ENCODE measurements at places on chromosomes 5 and 9. TPM values are rescaled to one million over a fixed set of nuclear protein-coding genes. Genes with fewer than 3 reads are reported as not detected.

DNA sequence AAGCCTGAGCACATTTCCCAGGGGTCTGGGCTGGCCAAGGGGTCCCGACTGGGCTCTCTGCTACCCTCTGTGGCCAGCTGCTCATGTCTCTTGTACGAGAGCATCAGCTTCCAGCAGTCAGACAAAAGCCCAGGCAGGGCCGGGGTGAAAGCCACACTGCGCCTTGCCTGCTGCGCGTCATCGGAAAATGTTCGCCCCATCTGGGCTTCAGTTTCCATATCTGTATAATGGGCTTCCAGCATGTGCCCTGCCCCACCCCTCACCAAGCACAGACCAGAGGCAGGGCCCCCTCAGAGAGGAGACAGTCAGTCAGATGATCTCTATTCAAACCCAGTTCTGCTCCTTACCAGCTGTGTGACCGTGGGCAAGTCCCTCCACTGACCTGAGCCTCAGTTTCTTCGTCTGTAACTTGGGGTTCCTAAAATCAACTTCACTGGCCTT, 8.0 kb upstream of the GRHPR start:
- no peak overlapping the region for H3K4me3 ChIP-seq
- H3K27ac ChIP-seq = no peak overlapping the region
- no peaks in the 10 kb centered on the region for H3K36me3 ChIP-seq
- no peak for DNase-seq

DNA sequence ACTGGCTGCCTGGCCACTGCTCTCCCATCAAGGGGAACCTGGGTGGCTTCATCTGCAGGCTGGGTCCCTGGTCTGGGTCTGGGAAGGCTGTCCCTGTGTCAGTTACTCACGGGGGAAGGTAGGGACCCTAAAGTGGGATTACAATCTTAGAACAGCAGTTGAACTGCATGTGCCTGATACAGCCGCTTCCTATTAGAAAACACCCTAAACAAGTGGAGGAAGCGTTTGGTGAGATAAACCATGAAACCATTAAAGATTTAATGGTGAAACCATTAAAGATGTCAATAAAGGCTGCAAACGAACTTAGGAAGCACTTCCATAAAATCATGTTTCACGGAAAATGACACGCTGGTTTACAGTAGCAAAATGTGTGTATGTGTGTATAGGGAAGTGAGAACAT, 2.5 kb upstream of the GFI1B start:
- H3K4me1 ChIP-seq = peaks cover 14% of the 10 kb centered on the region
- H3K4me3 ChIP-seq = no peak overlapping the region
- no peaks in the 10 kb centered on the region for H3K27me3 ChIP-seq
- no peak for DNase-seq

DNA sequence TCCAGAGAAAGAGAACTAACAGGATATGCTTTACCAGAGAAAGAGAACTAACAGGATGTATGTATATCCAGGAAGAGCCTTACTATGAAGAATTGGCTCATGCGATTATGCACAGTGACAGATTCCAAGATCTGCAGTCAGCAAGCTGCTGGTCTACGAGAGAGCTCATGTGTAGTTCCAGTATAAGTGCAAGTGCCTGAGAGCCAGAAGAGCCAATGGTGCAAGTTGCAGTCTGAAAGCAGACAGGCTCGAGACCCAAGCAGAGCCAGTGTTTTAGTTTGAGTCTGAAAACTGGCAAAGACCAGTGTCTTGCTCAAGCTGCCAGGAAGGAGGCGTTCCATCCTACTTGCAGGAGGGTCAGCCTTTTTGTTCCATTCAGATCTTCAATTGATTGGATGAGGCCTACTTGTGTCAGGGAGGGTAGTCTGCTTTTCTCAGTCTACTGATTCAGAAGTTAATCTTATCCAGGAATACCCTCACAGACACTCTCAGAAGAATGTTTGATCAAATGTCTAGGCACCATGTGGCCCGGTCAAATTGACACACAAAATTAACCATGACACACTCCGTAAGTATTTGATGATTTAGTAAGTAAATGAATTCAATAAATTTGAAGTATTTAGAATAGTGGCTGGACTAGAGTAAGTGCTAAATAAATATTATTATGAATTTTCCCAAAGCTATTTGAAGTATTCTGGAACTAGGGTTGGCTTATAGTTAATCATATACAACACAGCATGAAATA, 372.1 kb upstream of the SGCD start:
- DNase-seq = no peak
- no peaks in the 10 kb centered on the region for H3K27me3 ChIP-seq

- no peak for DNase-seq
- H3K36me3 ChIP-seq = no peaks in the 10 kb centered on the region
- H3K4me3 ChIP-seq = no peak overlapping the region
- no peaks in the 10 kb centered on the region for H3K27me3 ChIP-seq
- H3K27ac ChIP-seq = no peak overlapping the region
- H3K4me1 ChIP-seq = no peaks in the 10 kb centered on the region
Measured at GRCh38 chr9:21331676-21332402, 3.4 kb downstream of the KLHL9 start.

DNA sequence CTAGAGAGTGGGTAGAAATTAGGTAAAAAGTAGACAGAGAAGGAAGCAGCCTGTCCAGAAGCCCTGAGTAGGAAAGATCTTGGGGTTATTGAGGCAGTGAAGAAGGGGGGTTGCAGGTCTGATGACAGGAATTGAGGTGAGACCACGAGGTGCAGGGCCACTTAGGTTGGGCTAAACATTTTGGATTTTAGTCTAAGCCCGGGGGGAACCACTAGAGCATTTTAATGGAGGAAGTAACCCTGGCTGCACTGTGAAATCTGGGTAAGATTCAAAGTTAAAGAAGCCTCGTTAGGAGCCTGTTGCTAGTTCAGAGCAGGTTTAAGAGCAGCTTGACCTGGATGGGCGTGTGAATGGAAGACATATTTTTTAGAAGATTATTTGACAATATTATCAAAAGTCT, 38.3 kb downstream of the MAP3K1 start:
- no peak overlapping the region for H3K27ac ChIP-seq
- DNase-seq = no peak
- H3K27me3 ChIP-seq = no peaks in the 10 kb centered on the region
- H3K4me3 ChIP-seq = no peak overlapping the region

- H3K36me3 ChIP-seq = no peaks in the 10 kb centered on the region
- no peak overlapping the region for H3K27ac ChIP-seq
- no peaks in the 10 kb centered on the region for H3K27me3 ChIP-seq
- H3K4me1 ChIP-seq = peaks cover 12% of the 10 kb centered on the region
- no peak for DNase-seq
- no peak overlapping the region for H3K4me3 ChIP-seq
Measured at GRCh38 chr5:54463713-54464112, 8.2 kb downstream of the HSPB3 start.

DNA sequence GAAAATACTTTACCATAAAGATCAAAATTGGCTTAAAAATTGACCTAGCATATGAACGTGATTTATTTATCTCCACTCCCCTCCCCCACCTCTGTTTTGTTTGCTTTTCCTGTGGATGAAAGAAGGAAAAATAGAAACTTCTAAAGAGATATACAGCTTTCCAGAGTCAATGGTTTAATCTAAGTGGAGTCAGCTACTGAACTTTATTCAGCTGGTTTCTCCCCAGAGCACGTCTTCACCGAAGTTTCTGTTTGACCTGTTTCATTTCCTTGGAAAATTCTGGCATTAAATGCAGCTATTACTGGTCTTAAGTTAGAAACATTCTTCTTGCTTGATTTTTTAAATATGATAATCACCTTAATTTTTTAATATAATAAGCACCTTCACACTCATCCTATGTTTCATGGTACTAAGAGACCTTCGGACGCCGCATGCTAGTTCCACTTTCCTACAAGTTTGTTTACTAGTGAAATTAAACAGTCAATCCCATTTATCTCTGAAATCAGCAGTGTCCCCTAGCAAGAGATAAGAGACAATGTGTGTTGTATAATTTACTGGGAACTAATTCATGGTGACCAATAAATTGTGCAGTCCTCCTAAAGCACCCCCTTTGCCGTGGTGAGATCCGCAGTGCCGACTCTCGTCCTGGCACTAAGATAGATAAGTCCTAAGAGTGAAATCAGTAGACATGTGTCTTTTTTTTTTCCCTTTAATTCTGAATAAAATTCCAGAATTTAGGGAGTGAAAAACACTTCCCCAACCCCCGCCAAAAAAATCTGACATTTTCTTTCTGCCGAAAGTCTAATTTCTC, 89.9 kb downstream of the ARL15 start:
- H3K36me3 ChIP-seq = no peaks in the 10 kb centered on the region
- H3K27me3 ChIP-seq = no peaks in the 10 kb centered on the region
- no peak overlapping the region for H3K4me3 ChIP-seq
- H3K4me1 ChIP-seq = peaks cover 12% of the 10 kb centered on the region

GRCh38 chr5:17356551-17356950, 139.1 kb downstream of the BASP1 start:
- H3K4me1 ChIP-seq = no peaks in the 10 kb centered on the region
- DNase-seq = no peak
- H3K36me3 ChIP-seq = no peaks in the 10 kb centered on the region
- H3K4me3 ChIP-seq = no peak overlapping the region
- no peak overlapping the region for H3K27ac ChIP-seq

DNA sequence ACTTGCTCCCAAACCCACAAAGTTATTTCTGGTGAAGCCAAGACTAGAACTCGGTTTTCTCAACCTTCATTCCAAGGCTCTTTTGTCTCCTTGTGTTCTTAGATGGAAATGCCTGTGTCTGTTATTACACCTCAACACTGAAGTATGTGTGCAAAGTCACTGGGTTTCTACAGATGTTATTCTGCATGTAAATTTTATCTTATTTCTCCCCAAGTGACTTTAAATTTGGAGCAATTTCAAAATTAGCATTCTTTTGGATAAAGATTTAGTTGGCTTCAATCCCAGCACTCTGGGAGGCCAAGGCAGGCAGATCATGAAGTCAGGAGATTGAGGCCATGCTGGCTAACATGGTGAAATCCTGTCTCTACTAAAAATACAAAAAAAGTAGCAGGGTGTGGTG, 104.4 kb upstream of the GNA14 start:
- DNase-seq = no peak
- no peak overlapping the region for H3K27ac ChIP-seq
- no peaks in the 10 kb centered on the region for H3K36me3 ChIP-seq
- peaks cover 4% of the 10 kb centered on the region for H3K4me1 ChIP-seq
- no peaks in the 10 kb centered on the region for H3K27me3 ChIP-seq
- H3K4me3 ChIP-seq = no peak overlapping the region

DNA sequence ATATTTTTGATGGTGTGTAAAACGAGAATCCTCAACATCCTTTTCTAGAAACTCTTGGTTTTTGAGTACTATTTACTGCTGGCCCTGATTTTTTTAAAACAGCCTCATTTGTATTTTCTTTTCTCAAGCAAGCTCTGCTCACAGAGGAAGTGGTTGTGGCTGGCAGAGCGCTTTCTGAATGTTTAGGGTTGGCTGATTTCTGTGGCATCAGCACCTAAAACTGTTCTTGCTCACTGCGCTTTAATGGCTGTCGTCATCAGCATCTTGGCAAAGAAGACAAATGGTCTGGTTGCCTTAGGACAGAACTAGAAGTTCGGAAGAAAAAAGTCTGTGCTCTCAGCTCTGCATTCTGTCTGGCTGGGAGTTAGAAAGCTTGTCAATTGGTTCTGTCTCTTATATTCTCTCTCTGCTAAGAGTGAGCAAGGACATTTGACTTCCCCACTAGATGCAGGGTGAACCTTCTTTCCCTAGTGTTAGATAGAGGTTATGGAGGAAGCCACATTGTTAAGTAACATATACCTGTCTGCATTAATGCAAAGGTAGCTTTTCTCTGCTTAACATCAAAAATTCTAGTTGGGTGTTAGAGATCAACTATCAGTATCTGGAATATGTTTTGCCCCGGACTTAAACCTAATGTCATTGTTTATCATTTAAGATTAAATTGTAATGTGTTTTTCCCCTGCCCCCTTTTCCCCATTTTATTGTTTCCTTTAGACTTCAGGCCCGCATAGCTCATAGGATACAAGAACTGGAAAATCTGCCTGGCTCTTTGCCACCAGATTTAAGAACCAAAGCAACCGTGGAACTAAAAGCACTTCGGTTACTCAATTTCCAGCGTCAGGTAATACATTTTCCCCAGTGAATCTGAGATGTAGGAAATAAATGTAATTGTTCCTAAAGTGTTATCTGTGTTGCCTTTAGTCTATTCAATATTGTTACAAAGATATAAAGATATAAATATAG, 39.0 kb downstream of the SMARCA2 start:
- no peaks in the 10 kb centered on the region for H3K4me1 ChIP-seq
- no peak overlapping the region for H3K27ac ChIP-seq
- H3K27me3 ChIP-seq = no peaks in the 10 kb centered on the region
- peaks cover 22% of the 10 kb centered on the region for H3K36me3 ChIP-seq

The BNC2 gene
- total RNA-seq = not detected

The TTC16 gene
- total RNA-seq = not detected

The CCDC152 gene
- 5.1 TPM for total RNA-seq

The CNTNAP3B gene
- total RNA-seq = 0.74 TPM

The OLFM1 gene
- total RNA-seq = not detected
